NCI-H2227 treated with DMSO at 0.1 percent for 48 hours (cell line): ENCODE measurements at places on chromosomes 12 and 14.

DNA sequence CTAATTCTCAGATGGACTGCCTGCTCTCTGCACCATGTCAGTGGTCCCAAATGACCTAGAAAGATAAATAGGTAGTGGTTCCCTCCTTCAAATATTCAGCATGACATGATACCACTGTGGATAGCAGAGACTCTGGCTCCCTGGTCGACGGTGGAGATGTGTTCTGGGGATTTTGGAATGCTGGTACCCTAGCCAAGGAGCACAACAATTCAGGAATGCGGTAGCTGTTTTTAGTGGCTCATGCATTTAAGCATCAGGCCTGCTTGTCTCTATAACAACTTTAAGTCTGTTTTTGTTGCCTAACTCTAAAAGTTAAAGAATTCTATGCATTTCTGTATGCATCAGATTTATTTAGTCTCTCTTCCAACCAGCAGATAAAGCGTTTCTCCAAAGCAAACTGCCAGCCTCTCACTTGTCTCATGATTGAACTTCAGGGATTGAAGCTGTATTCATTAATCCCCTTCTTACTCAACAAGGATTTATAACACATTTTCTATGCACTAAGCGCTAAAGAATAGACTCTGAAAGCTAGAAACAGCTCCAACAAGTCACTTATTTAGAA is 164.9 kb upstream of the BMP4 start:
- no peak for DNase-seq

DNA sequence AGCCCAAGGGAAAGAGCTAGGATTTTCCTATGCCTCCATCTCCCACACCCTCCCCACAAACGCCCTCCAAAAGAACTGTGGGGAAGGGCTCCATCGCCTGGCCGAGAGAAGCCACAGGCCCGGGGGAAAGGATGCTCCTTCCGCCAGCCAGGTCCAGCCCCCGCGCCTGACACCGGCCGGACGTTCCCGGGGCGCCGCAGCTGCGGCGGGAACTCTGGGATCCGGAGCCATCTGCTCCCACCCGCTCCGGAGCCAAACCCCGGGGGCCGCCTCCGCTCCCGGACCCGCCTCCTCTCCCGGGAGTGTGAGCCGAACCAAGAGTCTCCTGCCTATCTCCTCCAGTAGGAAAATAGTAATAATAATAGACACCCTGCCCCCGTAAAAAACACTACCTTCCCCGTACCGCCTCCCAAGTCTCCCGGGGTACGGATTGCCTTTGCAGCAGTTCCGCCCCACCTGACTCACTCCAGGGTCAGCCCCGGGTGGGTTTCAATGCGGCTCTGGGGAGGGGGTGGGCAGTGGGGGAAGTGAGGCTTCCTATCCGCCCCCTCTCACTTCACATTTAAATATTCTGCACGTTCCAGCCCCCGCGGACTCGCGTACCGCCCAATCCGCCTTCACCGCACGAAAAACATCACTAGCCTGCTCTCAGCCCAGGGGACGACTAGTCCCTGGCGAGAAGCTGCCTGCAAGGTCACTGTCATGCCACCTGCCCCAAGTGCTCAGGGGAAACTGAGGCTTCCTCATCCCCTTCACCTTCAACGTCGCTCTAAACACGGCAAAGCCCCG is 2.4 kb downstream of the AGAP2 start:
- peak; percentile 34 for DNase-seq

DNA sequence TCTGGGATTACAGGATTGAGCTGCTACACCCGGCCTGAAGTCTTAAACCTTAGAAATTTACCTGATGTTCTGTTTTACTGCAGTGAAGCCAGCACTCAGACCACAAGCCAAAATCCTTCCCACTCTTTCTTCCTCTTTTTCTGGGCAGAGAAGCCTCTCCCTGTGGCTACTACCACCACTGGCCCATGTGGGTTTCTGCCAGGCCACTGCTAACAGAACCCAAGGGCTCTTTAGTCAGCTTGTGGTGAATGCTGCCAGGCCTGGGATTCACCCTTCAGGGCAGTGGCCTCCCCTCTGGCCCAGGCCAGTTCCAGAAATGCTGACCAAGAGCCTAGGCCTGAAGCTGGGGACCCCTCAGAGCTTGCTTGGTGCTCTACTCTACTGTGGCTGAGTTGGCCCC is 35.3 kb downstream of the GAS2L3 start:
- no peak for DNase-seq

DNA sequence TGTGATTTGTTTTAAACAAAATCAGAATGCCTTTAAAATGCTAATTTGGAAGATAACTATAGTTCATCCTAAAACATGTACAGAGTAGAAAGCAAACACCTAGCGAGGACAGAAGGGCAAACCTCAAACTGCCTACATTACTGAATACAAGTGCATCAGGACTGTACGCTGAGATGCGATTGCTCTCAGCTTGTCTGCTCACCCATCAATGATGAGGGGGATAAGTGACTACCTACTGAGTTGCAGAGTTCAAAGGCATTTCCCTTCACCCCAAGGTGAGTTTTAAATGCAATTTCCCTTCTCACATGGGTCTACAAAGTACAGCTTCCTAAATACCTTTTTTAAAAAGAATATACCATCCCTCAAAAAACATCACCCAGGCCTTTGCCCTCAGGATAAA is 52.9 kb downstream of the PHLDA1 start:
- no peak for DNase-seq

DNA sequence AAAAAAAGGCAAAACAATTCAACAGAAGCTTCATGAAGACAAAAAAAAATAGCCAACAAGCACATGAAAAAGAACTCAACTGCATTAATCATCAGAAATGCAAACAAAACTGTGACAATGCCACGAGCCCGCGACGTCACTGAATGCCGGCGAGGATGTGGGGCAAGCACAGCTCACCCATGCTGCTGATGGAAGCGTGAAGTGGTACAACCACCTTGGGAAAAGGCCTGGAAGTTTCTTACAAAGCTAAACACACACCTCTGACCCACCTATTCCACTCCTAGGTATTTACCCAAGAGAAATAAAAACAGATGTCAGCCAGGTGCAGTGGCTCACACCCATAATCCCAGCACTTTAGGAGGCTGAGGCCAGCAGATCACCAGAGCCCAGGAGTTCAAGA is 10.5 kb downstream of the BTBD6 start:
- no peak for DNase-seq

GRCh38 chr12:94100211-94100627 is 48.2 kb upstream of the PLXNC1 start:
- DNase-seq: peak; percentile 35

DNA sequence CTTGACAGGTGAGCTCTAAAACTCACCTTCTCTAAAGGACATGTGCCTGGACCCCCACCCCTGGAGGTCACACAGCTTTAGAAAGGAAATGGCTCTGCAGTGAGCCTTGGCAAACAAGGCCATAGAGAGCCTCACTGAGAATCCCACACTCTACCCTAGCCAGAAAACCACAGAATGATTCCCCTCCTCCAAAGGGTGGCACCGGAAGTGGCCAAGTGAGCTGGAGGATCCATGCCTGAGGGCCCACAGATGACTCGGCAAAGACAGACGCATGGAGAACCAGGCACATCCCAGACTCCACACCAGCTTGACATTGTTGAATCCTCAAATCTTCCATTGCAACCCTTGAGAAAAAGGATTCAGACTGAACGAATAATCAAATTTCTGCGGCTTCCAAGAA is 54.2 kb upstream of the PTHLH start:
- DNase-seq: no peak

- DNase-seq: no peak
These were observed 220.8 kb upstream of the MYL2 start for GRCh38 chr12:111141205-111141604.

DNA sequence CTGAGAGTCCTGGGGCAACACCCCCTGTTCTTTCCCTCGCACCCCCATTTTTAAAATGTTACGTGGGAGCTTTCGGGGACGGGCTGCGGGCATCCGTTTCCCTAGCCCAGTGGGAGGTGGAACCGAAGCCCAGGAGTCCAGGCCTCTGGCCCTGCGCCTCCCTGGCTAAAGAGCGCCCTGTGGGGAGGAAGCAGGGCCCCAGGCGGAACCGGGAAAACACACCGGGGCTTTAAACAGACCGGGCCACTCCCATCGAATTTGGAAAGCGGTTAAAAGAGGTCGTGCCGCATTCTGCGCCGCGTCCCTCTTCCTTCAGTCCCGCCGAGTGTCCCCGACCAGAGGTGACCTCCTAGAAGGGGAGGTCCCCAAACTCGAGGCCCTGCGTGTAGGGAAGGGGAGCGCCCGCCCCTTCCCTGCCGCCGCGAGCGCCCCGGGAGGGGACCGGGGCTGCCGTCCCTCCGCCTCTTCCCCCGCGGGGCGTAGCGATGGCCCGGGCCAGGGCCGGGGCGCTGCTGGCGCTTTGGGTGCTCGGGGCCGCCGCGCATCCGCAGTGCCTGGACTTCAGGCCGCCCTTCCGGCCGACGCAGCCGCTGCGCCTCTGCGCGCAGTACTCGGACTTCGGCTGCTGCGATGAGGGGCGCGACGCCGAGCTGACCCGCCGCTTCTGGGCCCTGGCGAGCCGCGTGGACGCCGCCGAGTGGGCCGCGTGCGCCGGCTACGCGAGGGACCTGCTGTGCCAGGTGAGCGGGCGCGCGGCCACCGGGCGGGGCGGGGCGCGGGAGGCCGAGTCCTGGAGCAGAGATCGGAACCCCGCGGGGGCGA is at the start of gene HHIPL1:
Gene HHIPL1 (plus strand): TSS at position 407 of the 822 bp plus-strand sequence. CDS start 79 bp downstream, at position 486.
- no peak for DNase-seq

GRCh38 chr12:53070877-53071492 is 8.2 kb downstream of the SPRYD3 start:
- DNase-seq: no peak

- no peak for DNase-seq
These were observed 183.3 kb upstream of the LMO3 start for GRCh38 chr12:16789204-16789790.

DNA sequence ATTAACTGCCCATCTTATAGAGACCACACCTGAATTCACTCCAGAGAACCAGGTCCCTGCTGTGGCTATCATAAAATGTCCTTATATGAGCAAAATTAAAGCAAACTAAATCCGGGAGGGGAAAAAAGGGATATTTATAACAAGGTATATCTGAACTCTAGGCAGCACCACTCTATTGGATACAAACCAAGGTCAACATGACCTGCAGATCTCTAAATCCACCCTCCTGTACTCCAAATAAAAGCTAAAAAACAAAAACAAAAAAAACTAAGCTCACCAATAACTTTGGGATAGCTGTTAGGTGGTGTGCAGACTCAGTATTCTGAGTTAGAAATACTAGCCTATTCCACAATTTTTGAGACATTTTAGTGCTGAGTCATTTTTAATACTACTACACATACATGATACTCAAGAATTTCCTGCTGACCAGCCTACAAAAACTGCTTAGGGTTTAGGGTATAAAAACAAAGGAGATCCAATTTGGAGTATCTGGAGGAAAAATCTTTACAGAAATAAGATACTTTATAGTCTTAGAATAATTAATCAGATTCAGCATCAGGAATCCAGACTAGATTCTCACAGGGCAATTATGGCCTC is 46.6 kb upstream of the LTBP2 start:
- DNase-seq: no peak

- no peak for DNase-seq
These were observed at the start of gene TAS2R30 for GRCh38 chr12:11134305-11134704. Gene TAS2R30, minus strand, starts transcription at chr12:11134644. Its CDS starts 400 bp downstream, at chr12:11134244.

- no peak for DNase-seq
These were observed 233.2 kb downstream of the NRXN3 start for GRCh38 chr14:78403278-78403815.

DNA sequence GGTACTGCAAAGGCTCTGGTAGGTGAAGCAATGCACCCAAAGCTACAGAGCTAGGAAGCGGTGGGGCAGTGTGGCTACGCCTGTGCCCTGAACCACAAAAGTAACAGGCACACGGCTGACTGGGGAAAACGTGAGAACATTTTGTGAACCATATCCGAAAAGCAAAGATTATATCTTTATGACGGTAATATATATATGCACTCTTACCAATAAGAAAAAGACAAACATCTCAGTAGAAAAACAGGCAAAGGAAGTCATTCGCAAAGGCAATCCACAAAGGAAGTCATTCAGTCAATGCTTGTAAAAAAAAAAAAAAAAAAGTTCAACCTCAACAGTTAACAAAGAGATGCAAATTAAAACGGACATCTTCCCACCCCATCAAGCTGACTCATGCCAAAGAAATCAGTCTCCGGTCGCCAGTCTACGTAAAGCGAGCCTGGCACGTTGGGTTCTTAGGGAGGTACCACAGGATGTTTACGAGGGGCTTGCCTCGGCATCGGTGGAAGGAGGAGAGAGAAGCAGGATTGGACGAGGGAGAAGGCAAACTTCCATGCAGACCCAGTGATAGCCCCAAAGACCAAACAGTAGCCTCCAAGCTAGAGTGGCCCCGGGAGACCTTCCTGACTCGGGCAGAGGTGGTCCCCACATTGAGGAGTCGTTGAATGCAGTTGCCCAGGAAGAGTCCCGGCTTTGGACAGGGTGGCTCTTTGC is 39.4 kb upstream of the PPP2R5C start:
- DNase-seq: no peak

DNA sequence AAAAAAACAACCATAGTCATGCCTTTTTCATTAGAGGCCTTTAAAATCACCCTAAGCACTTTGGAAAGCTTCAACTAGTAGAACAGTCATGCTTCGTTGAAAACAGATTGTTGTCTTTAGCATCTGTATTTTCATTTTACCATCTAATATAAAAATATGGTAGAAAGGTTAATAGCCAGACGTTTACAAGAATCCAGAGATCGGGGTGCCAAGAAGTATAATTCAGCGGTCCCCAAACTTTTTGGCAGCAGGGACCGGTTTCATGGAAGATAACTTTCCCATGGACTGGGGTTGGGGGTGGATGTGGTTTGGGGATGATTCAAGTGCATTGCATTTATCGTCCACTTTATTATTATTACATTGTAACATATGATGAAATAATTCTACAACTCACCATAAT is 138.4 kb downstream of the GLT1D1 start:
- no peak for DNase-seq

DNA sequence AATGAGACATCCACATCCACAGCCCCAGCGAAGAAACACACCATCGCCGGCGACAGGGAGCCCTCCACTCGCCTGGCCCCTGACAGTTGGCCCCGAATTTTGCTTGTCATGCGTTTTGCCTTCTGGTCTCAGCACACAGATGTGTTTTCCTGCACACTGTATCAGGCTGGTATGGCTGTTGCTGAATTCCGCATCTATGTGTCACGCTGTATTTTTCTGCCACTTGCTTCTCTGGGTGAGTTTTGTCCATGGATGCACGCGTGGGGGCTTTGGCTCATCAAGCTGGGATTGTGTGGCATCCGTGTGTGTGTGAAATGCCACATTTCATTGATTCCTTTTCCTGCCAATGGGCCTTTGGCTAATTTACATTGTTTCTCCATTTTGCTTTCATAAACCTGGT is 26.5 kb downstream of the ARL6IP4 start:
- DNase-seq: no peak
